ENCODE measurements at places on chromosomes 5 and 9. TPM values are rescaled to one million over a fixed set of nuclear protein-coding genes. Genes with fewer than 3 reads are reported as not detected.

DNA sequence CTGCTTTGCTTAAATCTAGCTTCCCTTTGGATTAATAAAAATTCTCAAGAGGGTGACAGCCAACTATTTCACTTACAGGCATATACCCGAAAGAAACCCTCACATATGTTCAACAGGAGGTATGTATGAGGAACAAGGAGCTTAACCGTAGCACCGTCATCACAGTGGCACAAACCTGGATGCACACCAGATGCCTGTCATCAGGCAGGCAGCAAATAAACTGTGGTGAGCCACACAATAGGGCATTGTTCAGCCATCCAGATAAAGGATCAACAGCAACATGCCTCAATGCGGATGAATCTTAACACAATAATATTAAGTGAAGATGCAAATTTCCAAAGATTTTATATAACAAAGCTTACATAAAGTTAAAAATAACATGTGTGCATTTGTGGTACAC is 5.5 kb upstream of the TNFSF15 start:
- no peaks in the 10 kb centered on the region for H3K27me3 ChIP-seq
- H3K36me3 ChIP-seq: no peaks in the 10 kb centered on the region
- no peak overlapping the region for H3K27ac ChIP-seq

DNA sequence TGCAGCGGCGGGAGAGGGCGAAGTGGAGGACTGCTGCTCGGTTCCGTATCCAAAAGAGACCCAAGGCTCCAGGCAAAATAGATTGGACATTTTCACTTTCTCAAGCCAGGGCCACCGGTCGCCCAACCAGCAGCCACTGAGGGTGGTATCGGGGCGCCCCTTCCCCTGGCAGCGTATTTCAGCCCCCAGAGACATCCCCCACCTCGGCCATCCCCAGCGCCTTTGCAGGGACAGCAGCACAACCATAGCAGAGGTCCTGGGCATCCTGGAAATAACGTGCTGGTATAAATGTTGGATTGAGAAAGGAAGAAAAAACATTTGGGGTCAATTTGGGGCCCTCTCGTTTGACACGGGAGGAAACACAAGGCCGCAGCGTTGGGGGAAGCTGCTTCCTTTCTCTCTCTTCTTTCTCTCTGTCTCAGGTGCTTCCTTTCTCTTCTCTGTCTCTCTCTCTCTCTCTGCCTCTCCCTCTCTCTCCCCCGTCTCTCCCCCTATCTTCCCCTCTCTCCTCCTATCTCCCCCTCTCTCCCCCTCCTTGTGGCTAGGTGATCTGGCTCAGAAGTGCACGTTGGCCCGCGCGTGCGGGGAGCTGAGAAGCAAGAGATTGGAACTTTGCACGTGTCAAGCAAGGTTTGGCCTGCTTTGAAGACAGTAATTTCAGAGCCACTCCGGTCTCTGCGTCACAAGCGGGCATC is 624 bp upstream of the RETREG1 start:
- no peak overlapping the region for H3K27ac ChIP-seq
- H3K4me3 ChIP-seq: peak overlapping the region; percentile 64
- peaks cover 28% of the 10 kb centered on the region for H3K27me3 ChIP-seq
- peaks cover 9% of the 10 kb centered on the region for H3K4me1 ChIP-seq
- H3K36me3 ChIP-seq: no peaks in the 10 kb centered on the region
- peak; percentile 23 for DNase-seq

DNA sequence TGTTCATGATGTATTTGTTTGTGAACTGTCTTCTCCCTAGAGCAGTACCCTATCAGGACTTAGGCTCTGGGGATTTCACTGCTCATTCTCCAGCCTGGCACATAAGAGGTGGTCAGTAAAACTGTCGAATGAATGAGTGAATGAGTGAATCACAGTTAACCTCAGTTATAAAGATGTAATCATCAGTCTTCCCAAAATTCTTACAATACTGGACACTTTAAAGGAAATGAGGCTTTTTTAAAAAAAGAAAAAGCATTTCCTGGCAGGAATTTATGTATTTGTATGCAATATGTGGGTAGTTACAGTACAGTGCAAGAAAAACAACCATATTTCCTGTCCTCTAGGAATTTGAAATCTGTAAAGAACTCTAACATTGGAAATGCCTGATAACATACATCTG is 59.6 kb downstream of the RAI14 start:
- H3K27me3 ChIP-seq: no peaks in the 10 kb centered on the region
- H3K4me3 ChIP-seq: no peak overlapping the region
- H3K4me1 ChIP-seq: peaks cover 47% of the 10 kb centered on the region

FGF18 gene
- polyA plus RNA-seq: 0.89 TPM

PDLIM4 gene
- 57.1 TPM for polyA plus RNA-seq

SPTAN1 gene
- 142 TPM for polyA plus RNA-seq

NR6A1 gene
- 1.2 TPM for polyA plus RNA-seq

UGT3A1 gene
- not detected for polyA plus RNA-seq

All from SK-N-SH (cell line).